ENCODE measurements at places on chromosomes 4 and X. TPM values are rescaled to one million over a fixed set of nuclear protein-coding genes. Genes with fewer than 3 reads are reported as not detected.
A peak's percentile ranks its signal among the peaks of the same experiment; 100 is the strongest.

DNA sequence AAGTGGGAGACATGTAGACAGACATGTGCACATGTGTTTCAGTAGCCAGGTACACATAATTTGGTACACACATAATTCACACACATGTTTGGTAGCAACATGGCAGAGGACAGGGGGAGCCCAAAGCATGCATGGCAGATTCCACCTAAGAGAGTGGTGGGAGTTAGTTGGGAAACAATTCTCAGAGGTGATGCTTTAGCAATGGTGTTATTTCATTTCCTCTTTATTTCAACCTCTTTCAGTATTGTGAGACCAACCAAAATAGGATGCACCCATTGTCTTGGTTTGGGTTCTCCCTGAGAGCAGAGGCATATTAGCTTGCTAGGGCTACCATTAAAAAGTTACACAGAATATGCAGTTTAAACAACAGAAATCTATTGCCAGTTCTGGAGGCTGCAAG is 92.2 kb upstream of the ANXA3 start:
- H3K27me3 ChIP-seq, result peaks cover 21% of the 10 kb centered on the region
- H3K27ac ChIP-seq, result no peak overlapping the region
- no peak for DNase-seq
- no peak overlapping the region for H3K4me3 ChIP-seq

DNA sequence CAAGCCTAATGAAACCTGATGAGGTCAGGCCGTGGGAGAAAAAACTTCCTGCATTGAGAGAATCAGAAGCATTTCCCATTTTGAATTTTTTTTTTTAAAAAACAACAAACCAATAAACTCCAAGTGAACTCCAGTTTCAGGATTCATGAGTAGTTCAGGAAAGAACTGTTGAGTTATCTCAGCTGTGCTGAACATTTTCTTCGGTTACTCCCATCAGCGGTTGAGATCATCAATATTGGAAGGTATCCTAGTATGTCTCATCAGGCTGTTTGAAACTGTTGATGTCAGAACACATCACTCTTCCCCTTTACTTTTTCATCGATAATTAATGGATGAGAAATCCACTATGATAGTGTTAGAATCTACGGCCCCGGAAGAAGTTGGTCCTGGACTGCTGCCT is 82.4 kb upstream of the ADGRG2 start:
- DNase-seq, result no peak
- H3K36me3 ChIP-seq, result no peaks in the 10 kb centered on the region
- H3K4me3 ChIP-seq, result no peak overlapping the region
- H3K27ac ChIP-seq, result no peak overlapping the region
- H3K4me1 ChIP-seq, result no peaks in the 10 kb centered on the region

GRCh38 chr4:169861593-169861992 is 103.8 kb upstream of the HPF1 start:
- H3K27me3 ChIP-seq, result peaks cover 2% of the 10 kb centered on the region
- H3K4me1 ChIP-seq, result no peaks in the 10 kb centered on the region
- no peak overlapping the region for H3K4me3 ChIP-seq
- H3K27ac ChIP-seq, result no peak overlapping the region
- DNase-seq, result no peak
- H3K36me3 ChIP-seq, result no peaks in the 10 kb centered on the region

DNA sequence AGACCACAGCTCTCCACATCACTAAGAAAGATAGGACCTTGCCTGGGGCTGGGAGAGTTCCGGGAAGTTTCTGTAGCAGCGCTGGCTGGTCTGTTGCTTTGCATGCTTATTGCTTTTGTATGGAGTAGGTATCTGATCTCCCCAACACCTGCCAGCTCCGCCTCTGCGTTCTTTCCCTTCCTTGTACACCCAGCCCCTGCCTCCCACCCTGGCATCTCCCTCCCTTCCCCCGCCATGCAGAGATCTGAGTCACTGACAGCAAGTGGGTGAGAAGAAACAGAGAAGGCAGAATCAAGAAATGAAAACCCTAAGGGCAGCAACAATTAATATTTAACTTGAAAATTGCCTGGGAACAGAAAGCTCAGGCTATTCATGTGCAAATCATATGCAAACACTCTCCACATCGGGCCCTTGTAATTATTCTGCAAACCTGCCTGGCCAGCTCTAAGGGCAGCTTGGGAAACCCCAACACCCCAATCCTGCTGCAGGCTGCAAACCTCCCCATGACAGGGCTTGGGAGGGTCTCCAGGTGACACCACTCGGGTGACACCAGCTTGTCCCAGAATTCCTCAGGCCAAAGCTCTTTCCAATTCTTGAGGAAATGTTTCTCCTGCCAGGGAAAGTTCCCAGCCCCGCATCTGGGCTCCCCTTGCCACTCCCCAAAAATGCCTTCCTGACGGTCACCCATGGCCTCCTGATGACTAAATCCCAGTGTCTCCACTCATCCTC is 257.2 kb downstream of the FBXW7 start:
- no peak overlapping the region for H3K27ac ChIP-seq
- H3K4me1 ChIP-seq, result peaks cover 8% of the 10 kb centered on the region
- DNase-seq, result no peak
- no peak overlapping the region for H3K4me3 ChIP-seq
- peaks cover 1% of the 10 kb centered on the region for H3K36me3 ChIP-seq

GRCh38 chr4:158253350-158253980 is 43.2 kb downstream of the TMEM144 start:
- H3K27ac ChIP-seq, result no peak overlapping the region
- H3K4me3 ChIP-seq, result no peak overlapping the region
- H3K36me3 ChIP-seq, result no peaks in the 10 kb centered on the region

DNA sequence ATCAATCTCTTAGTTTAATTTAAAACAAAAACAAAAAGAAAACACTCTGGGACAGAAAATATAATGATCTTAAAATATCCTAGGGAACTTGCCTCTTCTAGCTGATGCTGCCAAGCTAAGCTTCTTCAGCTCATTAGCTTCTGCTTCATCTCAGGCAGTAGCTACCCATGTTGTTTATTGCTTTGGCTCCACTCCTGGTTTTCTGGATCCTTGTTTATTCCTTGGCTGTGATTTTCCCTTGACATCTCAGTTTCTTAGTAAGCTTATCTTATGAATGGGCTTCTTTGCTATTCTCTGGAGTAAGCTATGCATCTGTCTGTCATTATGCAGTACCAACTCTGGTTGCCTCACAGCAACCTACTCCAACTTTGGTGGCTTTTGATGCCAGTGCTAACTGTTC is 5.1 kb upstream of the MTHFD2L start:
- no peak overlapping the region for H3K4me3 ChIP-seq
- peaks cover 2% of the 10 kb centered on the region for H3K4me1 ChIP-seq
- no peaks in the 10 kb centered on the region for H3K36me3 ChIP-seq
- no peak for DNase-seq
- no peak overlapping the region for H3K27ac ChIP-seq

DNA sequence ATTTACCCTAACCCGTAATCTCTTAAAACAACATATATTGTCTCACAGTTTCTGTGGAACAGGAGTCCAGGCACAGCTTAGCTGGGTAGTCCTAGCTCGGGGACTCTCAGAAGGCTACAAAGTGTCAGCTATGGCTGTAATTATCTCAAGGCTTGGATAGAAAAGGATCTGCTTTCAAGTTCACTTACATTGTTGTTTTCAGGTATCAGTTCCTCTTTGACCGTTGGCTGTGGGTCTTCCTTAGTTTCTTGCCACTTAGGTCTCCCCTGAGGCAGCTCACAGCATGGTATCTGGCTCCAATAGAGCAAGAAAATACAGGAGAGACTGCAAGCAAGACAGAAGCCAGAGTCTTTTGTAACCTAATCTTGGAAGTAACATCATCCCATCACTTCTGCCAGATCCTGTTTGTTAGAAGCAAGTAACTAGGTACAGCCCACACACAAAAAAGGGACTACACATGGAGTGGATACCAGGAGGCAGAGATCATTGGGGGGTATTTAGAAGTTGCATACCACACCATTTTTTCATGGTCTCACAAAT is 137.0 kb downstream of the MAGEB5 start:
- no peaks in the 10 kb centered on the region for H3K27me3 ChIP-seq
- H3K27ac ChIP-seq, result no peak overlapping the region
- no peak overlapping the region for H3K4me3 ChIP-seq

GRCh38 chrX:41478381-41478911 is 31.3 kb downstream of the NYX start:
- H3K36me3 ChIP-seq, result no peaks in the 10 kb centered on the region
- no peak overlapping the region for H3K4me3 ChIP-seq
- DNase-seq, result no peak
- H3K27me3 ChIP-seq, result no peaks in the 10 kb centered on the region

GRCh38 chr4:88830598-88830997 is 133.0 kb upstream of the NAP1L5 start:
- peaks cover 4% of the 10 kb centered on the region for H3K4me1 ChIP-seq
- no peak for DNase-seq
- no peak overlapping the region for H3K4me3 ChIP-seq

DNA sequence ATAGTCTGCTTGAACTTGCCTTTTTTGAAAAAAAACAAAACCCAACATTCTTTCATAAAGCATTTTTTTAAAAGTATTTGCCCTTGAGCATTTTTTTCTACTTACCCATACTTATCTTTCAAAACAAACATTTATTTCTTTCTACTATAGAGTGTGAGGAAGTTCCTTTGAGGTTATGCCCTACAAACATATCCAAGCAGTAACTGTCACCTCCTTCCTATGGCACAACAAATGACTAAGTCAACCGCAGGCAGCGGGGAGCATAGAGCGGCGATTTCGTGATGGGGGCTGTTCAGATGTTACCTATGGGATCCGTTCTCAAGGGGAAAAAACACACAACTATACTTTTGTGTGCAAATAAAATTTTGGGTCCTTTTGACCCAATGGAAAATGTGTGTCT is 19.4 kb downstream of the SPRY1 start:
- peak overlapping the region; percentile 59 for H3K4me3 ChIP-seq
- H3K36me3 ChIP-seq, result no peaks in the 10 kb centered on the region
- peak; percentile 50 for DNase-seq
- peaks cover 74% of the 10 kb centered on the region for H3K4me1 ChIP-seq
- peak overlapping the region; percentile 71 for H3K27ac ChIP-seq

GRCh38 chr4:1511441-1512041 is 105.3 kb upstream of the NKX1-1 start:
- H3K4me1 ChIP-seq, result no peaks in the 10 kb centered on the region
- no peak for DNase-seq
- H3K36me3 ChIP-seq, result no peaks in the 10 kb centered on the region
- peaks cover 5% of the 10 kb centered on the region for H3K27me3 ChIP-seq

GRCh38 chrX:20315140-20315539 is 48.4 kb upstream of the RPS6KA3 start:
- peak overlapping the region; percentile 6 for H3K27ac ChIP-seq
- peaks cover 6% of the 10 kb centered on the region for H3K4me1 ChIP-seq
- DNase-seq, result no peak
- H3K36me3 ChIP-seq, result no peaks in the 10 kb centered on the region
- H3K27me3 ChIP-seq, result no peaks in the 10 kb centered on the region
- no peak overlapping the region for H3K4me3 ChIP-seq

DNA sequence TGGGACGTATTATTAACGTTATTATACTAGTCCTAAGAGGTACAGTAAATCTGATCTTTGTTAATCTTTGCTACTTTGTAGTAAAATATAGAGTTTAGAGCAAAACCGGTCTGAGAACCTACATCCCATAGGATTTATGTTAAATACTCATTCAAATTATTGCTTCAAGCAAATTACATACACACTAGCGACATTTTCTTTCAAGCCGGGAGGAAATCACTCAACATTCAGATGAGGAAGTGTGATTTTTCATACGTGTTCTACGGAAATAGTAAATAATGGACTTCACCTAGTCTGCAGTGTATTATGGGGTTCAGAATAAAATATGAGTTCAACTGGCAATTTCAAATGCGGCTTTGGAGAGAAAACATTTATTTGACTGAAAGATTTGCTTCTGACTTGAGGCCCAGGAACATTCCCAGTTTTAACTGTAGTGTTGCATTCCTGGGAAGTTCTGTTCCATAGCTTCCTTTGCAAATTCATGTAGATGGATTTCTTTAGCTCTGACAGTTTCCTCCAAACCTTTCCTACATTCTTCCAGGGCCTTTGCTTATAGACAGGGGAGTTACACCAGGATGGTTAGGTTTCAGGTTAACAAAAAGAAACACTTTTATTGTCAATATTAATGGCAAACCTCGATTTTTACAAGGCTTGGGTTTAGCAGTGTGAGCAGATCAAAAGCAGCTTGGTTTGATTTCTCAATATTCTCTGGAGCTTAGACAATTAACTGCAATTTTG is 5.3 kb upstream of the HAND2 start:
- H3K27ac ChIP-seq, result no peak overlapping the region
- H3K4me3 ChIP-seq, result no peak overlapping the region
- H3K27me3 ChIP-seq, result peaks cover 97% of the 10 kb centered on the region
- peaks cover 6% of the 10 kb centered on the region for H3K4me1 ChIP-seq
- no peaks in the 10 kb centered on the region for H3K36me3 ChIP-seq

- no peak overlapping the region for H3K27ac ChIP-seq
- peaks cover 16% of the 10 kb centered on the region for H3K27me3 ChIP-seq
- peaks cover 5% of the 10 kb centered on the region for H3K36me3 ChIP-seq
- no peak overlapping the region for H3K4me3 ChIP-seq
- DNase-seq, result no peak
These were observed 3.3 kb downstream of the TMEM47 start for GRCh38 chrX:34653811-34654210.

DNA sequence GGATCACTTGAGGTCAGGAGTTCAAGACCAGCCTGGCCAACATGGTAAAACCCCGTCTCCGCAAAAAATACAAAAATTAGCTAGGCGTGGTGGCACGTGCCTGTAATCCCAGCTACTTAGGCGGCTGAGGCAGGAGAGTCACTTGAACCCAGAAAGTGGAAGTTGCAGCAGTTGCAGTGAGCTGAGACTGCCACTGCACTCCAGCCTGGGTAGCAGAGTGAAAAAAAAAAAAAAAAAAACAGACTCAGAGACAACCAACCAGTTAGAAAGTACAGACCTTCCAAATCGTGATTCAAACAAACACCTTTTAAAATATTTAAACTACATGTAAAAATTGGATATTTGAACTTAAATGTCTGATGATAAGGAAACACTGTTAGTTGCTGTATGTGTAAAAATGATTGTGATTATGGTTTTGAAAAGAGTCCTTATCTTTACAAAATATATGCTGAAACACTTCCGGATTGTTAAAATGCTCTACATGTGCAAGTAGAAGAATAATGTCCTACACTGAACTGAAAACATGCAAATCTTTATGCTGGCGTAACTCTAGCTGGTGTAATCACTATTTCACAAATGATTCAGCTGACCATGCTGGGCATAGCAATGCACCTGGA is 37.8 kb downstream of the SH3KBP1 start:
- no peak for DNase-seq
- H3K27ac ChIP-seq, result no peak overlapping the region
- H3K4me1 ChIP-seq, result peaks cover 19% of the 10 kb centered on the region
- no peak overlapping the region for H3K4me3 ChIP-seq
- H3K36me3 ChIP-seq, result peaks cover 5% of the 10 kb centered on the region

The SLC6A8 gene
- total RNA-seq, result 1.7 TPM

The ZNF157 gene
- 1.1 TPM for total RNA-seq

The TLR6 gene
- 4.8 TPM for total RNA-seq

The ADH7 gene
- not detected for total RNA-seq

The PABPC4L gene
- total RNA-seq, result not detected

The FDCSP gene
- total RNA-seq, result not detected

The CFI gene
- total RNA-seq, result not detected

The ADH1A gene
- not detected for total RNA-seq

The CPEB2 gene
- total RNA-seq, result 14.7 TPM

The MAGEE2 gene
- not detected for total RNA-seq

The PNPLA4 gene
- 5.0 TPM for total RNA-seq

The CCDC160 gene
- total RNA-seq, result not detected

The ARX gene
- not detected for total RNA-seq

The PRRG3 gene
- not detected for total RNA-seq

The IL15 gene
- total RNA-seq, result 4.5 TPM

All from activated naive CD8-positive, alpha-beta T cell treated with anti-CD3 and anti-CD28 coated beads, Interleukin-2, amount 10 ng/mL, durations not matched to agents 7 days and 5 days (primary cell).